Activated CD4-positive, alpha-beta T cell treated with anti-CD3 and anti-CD28 coated beads, Interleukin-2, amount 10 ng/mL, durations not matched to agents 24 days and 14 days (primary cell): ENCODE measurements at places on chromosomes 2 and 18. TPM values are rescaled to one million over a fixed set of nuclear protein-coding genes. Genes with fewer than 3 reads are reported as not detected.

GRCh38 chr2:187541086-187542085 lies 12.8 kb downstream of the TFPI start:
- DNase-seq = no peak

DNA sequence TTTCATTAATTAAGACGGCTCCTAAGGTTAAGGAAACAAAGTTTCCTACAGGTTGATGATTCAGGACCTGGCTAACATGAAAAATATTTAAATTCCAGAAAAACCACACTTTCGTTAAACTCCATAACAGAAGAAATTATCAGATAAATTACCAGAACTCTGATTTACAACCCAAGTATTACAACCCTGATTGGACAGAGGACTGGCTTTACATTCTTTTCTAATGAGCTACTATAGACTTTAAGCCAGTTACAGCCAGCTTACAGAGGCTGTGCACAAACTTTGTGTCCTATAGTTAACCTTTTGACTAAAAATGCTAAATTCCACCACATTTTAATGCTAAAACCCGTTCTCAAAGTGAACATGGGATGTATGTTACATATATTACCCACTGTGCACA lies 458.6 kb downstream of the KCNJ3 start:
- DNase-seq = no peak

DNA sequence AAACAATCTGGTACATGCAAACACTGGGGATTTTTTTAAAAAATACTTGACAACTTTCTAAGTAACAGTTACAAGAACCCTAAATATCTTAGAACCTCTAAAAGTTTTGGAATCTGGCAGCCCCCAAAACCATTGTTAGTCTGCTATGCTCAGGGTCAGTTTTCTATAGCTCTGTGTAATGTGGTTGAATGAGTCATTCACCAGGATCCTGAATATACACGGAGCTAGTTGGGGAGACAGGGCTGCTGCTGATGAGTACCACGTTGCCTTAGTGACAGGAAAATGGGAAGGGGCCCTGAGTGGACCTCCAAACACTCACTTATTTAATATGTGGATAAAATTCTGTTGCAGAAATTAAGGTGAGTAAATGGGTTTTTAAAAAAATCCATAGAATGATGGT lies 36.9 kb upstream of the TANC1 start:
- no peak for DNase-seq

GRCh38 chr2:234426616-234427015 lies 70.3 kb downstream of the ARL4C start:
- peak; percentile 78 for DNase-seq

Gene TWSG1
- 9.9 and 10.1 TPM in 2 replicates for total RNA-seq
